ENCODE measurements at places on chromosomes 7 and 10. TPM values are rescaled to one million over a fixed set of nuclear protein-coding genes. Genes with fewer than 3 reads are reported as not detected.

Gene FKBP9
- 122 TPM for total RNA-seq

DNA sequence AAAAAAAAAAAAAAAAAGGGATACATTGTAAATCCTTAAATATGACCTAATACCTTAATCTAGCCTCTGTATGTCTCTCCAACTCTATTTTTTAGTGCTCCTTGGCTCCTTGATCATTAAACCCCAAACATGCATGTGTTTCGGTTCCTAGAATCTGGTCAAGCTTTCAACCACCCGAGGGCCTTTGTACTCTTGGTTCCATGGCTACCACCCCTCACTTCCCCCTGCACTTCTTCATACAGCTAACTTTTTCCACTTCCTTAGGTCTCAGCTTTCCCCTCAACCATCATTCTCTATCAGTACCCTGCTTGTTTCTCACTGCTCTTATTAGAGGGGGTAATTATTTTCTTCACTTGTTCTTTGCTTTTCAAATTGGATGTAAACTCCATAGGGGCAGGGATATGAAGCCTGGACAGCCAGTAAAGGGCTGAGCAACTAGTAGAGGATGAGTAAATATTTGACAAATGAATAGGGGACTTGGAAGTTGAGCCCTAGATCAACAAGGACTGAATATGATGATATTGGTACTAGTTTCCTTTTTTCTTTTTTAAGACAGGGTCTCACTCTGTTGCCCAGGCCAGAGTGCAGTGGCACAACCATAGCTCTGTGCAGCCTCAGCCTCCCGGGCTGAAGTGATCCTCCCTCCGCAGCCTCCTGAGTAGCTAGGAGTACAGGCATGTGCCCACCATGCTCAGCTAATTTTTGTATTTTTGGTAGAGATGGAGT, 4.3 kb upstream of the GDI2 start:
- no peak for DNase-seq

Gene NPY
- total RNA-seq, result not detected

DNA sequence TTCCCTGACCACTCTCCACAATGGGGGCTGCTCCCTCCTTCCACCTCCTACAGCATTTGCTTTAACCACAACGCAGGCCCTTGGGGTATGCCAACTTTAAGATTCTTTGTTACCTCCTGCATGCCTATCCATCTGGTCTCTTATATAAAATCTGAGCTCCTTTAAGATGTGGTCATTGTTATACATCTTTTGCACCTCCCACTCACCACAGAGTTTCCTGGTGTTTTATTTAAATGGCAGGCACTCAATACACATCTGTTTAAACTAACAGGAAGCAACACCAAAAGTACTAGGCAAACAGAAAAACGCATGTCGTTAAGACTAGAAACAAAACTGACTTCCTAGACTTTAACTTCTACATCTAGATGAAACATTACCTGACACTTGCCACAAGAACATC, 36.3 kb downstream of the SLC25A13 start:
- no peak for DNase-seq

Gene RBP4
- total RNA-seq, result 165 TPM

DNA sequence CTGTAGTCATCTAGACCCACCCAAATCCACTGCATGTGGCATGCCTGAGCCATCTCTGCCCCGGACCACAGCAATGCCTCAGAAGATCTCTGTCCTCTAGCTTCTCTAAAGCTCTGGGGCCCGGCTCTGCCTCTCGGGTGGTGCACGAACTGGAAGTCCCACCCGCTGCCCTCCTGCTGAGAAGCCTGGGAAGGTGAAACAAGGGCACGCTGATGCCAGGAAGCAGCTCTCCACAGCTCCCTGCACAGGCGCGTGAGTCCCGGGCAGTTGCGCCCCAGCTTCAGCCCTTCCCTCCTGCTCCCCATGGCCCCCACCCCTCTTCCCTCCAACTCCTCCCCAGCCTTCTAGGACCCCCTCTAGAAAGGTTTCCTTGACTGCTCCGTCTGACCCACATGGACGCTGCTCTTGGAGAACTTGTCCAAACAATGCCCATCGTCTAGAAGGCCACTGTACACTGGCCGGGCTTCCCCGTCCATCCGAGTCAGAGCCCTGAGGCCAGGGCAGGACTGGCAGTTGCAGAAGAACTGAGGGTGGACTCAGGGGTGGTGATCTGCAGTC, 12.8 kb downstream of the KCNH2 start:
- no peak for DNase-seq

Gene MSMB
- not detected for total RNA-seq

Gene HECW1
- total RNA-seq, result not detected

DNA sequence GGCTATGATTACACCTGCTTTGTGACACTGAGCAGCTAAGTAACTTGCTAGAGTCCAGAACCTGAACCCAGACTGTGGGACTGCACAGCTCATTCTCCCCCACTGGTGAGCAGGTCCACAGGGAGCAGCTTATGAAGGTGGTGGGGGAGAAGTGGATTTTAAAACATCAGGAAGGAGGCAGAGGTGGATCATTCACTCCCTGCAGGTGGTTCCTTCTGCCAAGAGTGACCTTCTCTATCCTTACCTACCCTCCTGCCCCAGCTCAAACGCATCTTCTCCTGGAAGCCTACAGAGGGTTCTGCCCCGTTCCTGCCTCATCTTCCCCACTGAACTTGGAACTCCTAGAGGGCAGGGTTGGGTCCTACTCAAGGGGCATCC, 539 bp upstream of the FAM241B start:
- DNase-seq, result no peak

- no peak for DNase-seq
Measured at GRCh38 chr7:32221056-32221455, 150.8 kb upstream of the PDE1C start.

GRCh38 chr7:158541346-158542010, 46.1 kb downstream of the PTPRN2 start:
- no peak for DNase-seq

GRCh38 chr7:117892821-117893220, 19.6 kb upstream of the CTTNBP2 start:
- no peak for DNase-seq

Gene CXCL12
- 213 TPM for total RNA-seq

Gene HIPK2
- 139 TPM for total RNA-seq

GRCh38 chr7:40983111-40983510, 719.8 kb downstream of the INHBA start:
- DNase-seq, result no peak

Gene HGF
- 5.6 TPM for total RNA-seq

Gene BTBD16
- total RNA-seq, result not detected

- no peak for DNase-seq
Measured at GRCh38 chr10:126336801-126337200, 51.5 kb downstream of the ADAM12 start.

DNA sequence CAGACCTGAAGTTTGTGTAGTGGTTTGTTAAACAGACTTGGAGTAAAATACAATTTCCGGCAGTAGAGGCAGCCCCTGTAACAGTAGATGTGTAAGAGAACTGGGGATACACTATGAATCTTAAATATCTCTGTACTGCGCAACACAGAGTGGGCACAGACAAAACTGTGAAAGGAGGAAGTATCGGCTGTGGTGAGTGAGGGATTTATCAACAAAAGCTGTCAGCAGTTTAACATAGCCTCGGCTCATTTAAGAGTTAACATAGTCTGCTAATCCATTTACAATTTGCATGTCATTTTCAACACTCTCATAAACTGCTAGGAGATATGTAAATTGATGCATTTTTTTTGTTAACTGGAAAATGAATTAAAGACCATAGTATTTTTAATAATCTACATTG, 225.2 kb downstream of the ZWINT start:
- no peak for DNase-seq

DNA sequence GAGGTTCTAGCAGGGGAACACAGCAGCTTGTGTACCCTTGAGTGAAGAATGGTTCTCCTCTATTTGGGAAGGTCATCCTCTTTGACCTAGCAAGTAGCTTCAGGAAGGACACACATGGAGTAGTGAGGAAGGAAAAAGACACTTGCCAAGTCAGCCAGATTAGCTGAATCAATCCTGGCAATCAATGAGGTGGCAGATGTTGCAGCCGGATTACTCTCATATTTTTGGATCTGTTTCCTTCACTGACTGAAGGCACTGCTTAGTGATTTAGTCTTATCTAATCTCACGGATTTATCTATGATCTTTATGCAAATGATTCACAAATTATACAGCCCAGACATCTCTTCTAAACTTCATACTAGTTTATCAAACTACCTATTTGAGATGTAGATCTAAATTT, 218.8 kb downstream of the GPR158 start:
- no peak for DNase-seq

DNA sequence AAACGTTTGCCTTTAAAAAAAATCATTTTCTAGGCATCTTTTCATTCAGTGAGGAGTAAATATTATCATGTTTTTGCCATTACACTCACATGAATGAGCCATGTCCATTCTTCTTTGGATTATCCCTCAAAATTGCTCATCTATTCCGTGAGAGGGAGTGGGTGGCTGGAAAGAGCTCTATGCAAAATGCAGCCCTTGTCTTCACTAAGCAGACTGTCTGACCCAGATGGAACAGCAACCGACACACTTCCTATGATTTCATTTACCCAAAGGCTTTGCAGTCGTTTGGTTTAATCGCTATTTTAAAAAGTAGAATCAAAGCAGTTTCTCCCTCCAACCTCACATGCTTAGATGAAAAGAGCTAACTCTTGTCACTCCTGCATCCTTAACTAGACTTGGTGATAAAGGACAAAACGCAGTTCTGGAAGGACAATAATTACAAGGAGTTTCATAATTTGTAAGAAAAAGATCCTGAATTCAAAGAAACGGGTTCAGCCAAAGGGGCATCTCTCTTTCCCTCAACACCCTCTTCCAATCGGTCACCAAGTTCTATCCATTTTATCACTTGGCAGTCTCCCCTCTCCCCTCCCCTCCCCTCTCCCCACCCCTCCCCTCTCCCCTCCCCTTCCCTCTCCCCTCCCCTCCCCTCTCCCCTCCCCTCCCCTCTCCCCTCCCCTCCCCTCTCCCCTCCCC, 198.1 kb upstream of the STK17A start:
- DNase-seq, result no peak

DNA sequence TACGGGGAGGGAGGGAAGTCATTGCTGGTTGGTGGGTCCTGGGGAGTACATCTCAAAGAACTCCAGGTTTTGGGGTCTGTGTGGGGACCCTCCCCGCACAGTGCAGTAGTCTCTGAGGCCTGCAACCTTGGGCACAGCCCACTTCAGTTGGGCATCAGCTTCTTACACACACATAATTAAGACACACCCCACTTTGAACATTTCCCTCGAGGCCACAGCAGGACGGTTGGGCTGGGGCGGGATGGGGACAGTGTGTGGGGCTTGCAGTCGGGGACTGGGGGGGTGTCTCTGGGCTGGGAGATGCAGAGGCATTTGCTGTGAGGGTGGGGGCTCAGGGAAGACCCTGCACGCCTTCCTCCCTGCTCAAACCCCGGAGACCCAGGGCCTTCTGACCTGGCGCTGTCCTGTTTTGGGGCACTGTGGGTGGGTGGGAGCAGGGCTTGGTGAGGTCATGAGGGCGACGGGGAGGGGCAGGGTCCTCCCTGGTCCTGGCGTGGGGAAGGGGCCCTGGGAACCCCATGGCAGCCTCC, 1.3 kb downstream of the LFNG start:
- no peak for DNase-seq

GRCh38 chr7:91780521-91780920, 100.0 kb downstream of the MTERF1 start:
- no peak for DNase-seq

- DNase-seq, result no peak
Measured at GRCh38 chr7:34191771-34192479, 286.6 kb downstream of the BMPER start.

DNA sequence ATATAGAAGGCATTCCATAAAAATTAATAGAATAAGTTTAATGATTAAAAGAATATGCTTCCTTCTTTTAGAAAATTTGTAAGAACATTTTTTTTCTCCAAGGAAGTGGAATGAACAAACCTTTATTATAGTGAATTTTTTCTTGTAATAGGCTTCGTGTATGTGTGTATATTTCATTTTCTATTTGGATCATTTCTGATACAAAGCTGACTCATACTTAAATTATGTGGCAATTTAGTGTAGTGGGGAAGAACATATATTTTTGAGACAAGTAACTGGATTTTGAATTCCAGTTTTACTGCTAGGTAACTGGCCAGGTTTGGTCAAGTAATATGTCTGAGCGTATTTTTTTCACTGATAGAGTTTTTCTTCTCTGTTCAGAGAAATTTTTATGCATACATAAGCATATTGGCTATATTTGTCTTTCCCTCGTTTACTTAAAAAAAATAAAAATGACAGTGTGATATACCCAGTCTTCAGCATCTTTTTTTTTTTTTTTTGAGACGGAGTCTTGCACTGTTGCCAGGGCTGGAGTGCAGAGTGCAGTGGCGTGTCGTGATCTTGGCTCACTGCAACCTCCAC, 50.8 kb downstream of the CDK13 start:
- no peak for DNase-seq

DNA sequence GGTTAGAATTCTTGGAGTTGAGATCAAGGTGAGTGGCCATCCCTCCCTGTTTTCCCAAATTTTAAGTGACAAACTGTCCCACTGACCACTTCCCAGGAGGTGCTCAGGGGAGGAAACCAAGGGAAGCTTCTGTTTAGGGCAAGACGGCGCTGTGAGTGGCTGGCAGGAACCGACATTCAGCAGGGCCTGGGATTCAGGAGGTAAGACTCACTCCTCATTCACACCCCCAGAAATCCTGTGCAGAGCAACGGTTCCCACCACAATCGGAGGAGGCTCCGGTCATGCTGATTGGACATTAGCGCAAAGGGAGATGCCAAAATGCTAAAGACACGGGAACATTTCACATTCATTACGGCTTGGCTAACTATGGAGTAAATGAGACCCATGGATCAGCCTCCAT, 200.9 kb downstream of the GRID1 start:
- no peak for DNase-seq

Measured in left cardiac atrium (tissue), 4 donors.